CD4-positive, alpha-beta T cell treated with Interferon alpha-2 for 1 hour (primary cell): ENCODE measurements at places on chromosomes 13 and 19.

DNA sequence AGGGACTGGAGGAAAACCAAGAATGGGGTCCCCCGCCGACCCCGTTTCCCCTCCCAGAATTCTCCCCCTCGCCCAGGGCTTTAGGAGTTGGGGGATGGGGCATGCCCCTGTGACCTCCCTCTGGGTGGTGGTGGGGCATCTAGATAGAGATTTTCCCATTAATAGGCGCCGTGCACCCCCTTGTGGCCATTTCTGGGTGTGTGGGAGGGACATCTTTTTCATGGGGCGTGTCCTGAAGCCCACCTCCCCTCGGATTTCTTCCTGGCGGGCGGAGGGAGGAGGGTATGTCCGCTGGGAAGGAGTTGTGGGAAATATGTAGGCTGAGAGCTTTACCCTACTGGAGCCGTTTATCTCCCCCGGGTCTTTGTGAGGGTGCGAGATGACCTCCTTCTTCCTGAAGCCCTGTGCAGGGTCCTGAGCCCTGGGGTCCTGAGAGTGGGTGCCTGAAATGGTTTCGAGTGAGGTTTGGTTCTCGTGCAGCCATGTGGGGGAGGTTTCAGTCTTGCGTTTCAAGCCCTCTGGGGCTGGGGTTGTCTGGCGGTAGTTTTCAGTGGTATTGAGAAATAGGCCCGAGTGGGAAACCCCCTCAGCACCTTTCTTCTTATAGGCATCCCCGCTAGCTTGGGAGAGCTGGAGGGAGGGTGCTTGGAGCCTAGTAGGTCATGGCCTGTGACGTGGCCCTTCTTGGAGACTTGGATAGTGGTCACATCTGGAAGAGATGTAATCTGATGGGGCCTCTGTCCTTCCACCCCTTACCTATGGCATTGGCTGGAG is 1.0 kb downstream of the PRMT1 start:
- DNase-seq, result peak; percentile 85

GRCh38 chr19:743168-743687 is 7.7 kb upstream of the MISP start:
- no peak for DNase-seq

DNA sequence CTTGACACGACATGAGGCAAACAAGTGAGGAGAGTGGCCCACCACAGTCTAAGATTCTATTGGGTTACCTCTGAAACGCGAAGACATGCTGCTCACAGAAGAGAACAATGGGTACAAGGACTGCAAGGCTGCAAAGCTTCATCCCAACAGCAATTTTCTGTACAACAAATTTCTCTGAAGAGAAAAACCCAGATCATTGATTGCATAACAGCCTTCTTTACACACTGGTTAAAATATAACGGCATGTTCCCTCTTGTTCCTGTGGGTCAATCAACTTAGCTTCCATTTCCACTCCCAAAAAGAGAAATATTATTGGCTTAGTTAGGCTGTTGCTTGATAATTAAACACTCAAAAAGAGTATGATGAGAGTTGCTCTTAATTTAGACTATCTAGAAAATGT is at the start of gene CPB2:
Gene CPB2, minus strand, starts transcription at position 166 of the 400 bp plus-strand sequence. Its CDS starts 24 bp downstream, at position 142.
- DNase-seq, result no peak

GRCh38 chr19:10832939-10833296 is 3.1 kb downstream of the TMED1 start:
- DNase-seq, result no peak

- DNase-seq, result no peak
Measured at GRCh38 chr19:44846455-44847143, 502 bp downstream of the NECTIN2 start.

DNA sequence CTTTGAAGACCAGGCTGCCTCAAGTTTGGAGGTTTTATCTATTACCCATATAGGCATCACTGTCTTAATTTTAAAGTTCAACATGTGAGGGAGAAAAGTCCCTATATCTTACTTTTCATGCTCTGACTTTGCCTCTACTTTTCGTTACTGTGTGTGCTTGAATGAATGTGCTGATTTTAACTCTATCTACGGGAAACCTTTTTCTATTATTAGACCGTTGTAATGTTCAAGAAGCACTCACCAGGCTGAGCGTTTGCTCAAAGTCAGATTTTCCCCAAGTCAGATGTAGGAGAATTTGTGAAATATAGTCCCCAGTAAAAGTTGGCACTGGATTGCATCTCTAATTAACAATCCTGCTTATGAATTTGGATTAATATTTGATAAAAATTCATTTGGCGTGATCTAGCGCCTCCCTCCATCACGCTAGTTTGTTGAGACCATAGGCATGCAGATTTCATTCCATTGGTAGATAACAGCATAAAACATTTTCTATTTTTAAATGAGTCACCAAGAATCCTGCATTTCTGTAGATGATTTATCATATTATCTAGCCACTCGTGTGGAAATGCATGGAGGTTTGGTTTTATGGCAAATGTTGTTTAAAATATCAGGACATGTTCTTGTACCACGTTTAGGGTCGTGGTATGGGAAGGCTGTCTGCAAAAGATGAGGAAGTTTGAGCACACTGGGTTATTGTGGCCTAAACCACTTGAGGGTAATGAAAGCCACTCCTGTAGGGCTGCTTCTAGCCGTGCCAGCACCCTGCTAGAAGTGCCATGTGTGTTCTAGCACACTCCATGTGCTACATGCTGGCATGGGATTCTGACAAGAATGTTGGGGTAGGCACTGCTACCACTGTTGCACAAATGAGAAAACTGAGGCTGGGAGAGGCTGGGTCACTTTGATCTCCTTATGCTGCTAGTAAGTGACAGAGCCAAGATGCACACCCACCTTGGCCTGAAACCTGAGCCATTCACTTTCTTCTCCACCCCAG is 179.4 kb downstream of the FGF9 start:
- DNase-seq, result no peak

- peak; percentile 54 for DNase-seq
Measured at GRCh38 chr19:45172173-45172572, 5.9 kb downstream of the TRAPPC6A start.

DNA sequence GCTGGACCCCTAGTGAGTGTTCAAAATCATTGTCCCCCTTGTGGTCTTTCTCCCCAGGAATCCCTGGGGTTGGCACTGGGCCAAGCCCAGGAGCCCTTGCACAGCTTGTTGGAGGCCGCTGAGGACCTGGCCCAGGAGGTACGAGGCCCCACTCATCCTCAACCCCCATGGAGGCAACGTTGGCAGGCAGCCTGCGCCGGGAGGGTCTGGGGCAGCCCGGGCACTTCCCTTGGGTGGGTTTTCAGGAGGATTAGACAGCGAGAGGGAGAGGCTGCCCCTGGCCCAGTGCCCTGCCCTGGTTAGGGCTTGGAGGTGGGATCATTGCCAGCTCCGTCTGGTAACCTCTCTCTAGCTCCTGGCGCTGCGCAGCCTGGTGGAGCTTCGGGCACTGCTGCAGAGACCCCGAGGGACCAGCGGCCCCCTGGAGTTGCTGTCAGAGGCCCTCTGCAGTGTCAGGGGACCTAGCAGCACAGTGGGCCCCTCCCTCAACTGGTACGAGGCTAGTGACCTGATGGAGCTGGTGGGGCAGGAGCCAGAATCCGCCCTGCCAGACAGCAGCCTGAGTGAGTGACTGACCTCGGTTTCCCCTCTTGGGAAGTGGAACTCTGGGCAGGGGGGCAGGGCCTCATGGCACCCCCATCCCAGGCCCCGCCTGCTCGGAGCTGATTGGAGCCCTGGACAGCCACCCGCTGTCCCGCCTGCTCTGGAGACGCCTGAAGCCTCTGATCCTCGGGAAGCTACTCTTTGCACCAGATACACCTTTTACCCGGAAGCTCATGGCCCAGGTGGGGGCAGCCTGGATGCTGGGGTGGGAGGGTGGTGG is 3.0 kb downstream of the ABCA7 start:
- no peak for DNase-seq

DNA sequence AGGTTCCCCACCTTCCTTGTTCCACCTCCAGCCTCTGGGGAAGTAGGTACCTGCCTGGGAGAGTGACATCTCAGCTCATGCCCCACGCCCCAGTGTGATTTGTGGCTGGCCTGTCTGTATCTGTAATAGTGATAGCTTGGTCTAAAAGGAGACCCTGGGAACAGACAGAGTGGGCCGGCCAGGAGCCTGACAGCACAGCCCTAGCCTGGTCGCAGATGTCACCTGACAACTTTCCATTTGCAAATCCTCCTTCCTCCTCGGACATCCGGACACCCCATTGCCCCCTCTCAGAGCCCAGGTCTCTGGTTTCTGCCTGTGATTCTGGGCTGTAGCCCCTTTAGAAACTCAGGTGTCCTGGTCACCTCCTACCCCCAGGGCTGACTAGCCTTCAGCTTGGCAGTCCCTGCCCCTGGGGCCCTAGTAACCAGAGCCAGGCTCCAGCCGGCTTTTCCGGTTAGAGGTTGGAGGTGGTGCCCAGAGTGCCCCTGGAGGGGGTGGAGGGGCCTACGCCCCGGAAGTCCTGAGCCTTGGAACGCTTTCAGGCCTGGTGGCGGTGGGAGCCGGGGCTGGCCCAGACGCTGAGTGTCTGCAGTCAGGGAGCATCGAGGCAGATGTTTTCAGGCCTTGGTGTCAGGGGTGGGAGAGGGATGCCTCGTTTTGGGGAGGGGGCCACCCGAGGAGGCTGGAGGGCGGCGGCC is 6.5 kb downstream of the LRRC8E start:
- no peak for DNase-seq

GRCh38 chr13:45933203-45933908 is 81.8 kb upstream of the SIAH3 start:
- DNase-seq, result no peak

DNA sequence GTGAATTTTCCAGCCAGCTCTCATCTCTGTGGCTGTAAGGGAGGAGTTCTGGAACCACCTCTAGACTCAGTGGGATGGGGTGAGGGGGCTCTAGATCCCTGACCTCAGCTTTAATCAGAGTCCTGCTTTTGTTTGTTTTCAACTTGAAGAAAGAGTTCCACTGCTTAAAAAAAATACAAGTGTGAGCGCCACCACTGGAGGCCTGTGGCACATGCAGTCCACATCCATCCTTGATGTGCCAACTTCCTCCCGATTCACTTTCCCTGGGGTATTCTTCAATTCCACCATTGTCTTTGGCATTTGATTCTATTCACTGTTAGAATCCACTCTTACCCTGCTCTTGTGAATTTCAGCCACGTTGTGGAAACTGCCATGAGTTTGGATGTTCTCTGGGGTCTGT is 62.4 kb upstream of the GJB6 start:
- no peak for DNase-seq

GRCh38 chr19:17078920-17079709 is 3.5 kb downstream of the MYO9B start:
- DNase-seq, result no peak

DNA sequence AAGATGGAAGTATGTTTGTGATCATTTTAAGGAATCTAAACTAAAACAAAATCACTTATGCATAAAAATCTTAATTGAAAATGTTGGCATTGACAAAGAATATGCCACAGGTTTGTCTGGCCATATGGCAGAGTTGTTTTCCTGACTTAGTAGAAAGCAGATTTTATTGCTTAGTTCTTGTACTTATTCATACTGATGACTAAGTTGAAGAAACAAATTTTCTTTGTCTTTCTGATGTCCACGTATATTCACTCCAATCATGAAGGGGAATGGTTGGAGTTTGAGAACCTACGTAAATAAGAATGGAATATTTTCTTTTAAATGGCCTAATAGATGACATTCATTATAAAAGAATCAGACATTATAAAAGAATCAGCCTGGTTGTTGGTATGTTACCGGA is 8.0 kb upstream of the GPC6 start:
- no peak for DNase-seq

DNA sequence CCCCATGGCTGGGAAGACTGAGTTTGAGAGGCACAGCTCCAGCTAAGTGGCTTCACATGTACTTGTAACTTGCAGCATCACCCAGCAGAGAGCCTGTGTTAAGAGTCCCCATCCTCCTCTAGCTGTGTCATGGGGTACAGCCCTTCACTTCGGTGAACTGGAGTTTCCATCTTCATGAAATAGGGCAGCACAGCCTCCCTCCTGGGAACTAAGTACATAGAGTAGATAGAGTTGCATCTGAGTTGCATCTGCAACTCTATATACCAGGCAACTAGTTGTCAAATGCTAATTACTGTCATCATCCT is 1.2 kb downstream of the PRDX2 start:
- no peak for DNase-seq

DNA sequence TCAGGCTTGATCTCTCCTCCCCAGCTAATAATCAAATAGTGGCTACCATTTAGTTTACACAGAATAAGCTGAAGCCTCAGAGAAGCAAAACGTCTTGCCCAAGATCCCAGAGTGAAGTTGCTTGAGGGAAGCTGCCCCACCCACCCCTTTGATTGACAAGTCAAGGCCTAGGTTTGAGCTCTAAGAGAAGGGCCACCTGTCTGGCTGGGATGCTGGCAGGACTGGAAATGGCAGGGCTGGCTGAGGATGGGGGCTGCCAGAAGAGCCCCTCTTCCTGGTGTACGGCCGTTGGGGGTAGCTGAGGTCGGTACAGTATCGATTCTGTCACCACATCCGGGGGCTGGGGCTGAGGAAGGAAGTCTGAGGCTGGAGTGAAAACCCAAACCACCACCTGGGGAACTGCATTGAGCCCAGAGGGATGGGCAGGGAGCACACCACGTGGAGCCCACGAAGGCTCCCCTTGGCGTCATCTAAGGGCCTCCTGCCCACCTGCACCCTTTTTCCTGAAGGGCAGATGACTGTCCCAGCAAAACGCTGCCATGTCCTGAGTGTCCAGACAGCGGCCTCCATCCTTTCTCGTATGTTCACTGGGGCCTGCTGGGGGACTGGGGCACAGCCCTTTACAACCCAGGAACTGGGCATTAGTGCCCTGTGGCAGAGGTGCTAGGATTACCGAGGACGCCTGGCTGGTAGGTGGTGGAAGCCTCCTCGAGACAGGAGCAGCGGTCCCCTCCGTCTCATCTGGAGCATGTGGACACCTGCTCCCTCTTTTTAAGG is 1.4 kb upstream of the PRKD2 start:
- DNase-seq, result peak; percentile 78

DNA sequence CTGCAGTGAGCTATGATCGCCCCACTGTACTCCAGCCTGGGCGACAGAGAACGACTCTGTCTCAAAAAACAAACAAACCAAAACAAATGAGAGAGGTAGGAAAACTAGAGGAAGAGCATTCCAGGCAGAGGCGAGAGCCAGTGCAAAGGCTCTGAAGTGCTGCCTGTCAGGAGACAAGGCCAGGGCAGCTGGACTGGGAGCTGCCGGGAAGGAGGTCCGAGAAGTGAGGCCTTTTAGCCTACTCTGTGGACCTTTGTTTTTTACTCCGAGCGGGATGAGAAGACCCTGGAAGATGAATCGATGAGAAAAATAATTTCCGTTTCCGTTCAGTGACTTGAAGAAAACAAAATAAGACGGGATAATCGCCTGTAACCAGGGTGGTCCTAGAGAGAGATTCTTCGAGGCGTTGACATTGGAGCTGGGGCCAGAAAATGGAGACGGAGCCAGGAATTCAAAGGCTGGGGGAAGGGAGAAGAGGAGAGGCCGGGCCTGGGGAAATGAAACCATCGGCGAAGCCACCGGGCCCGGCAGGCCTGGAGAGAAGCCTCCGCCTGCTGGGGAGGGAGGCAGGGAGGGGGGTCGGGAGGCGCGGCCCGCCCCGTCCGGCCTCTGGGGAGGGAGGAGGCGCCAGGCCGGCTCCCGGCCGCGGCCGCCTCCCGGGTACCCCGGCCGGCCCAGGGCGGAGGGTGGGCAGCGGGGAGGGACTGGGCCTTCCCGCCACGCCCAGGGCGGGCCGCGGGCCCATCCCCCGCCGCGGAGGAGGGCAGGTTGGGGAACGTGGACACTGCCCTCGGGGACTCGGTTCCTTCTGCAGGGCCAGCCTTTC is 7.8 kb upstream of the SERTAD1 start:
- DNase-seq, result peak; percentile 67

GRCh38 chr13:20713751-20714150 is 10.3 kb downstream of the IL17D start:
- DNase-seq, result no peak
